ENCODE measurements at places on chromosomes 2 and 18. TPM values are rescaled to one million over a fixed set of nuclear protein-coding genes. Genes with fewer than 3 reads are reported as not detected.

GALNT13 gene
- 6.0 TPM for total RNA-seq

ID2 gene
- 82.2 TPM for total RNA-seq

DNA sequence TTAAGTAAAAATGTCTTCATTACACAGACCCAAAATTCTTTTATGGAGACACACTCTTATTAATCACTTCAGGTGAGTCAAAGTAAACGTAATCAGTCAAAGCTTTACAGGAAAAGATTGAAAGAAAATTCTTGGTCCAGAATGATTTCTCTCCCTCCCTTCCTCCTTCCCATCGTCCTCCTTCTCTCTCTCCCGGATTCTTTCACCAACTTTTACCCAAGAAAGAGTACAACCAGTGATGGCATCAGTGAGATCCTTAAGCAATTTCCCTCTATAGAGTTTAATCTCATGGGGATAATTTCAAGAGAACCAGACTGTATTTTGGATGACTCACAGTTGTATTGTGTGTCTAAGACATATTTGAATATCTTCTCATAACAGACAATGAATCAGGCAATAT is 258.1 kb downstream of the ALK start:
- no peak for DNase-seq

EGR4 gene
- not detected for total RNA-seq

GRCh38 chr18:4026542-4026941 is 428.6 kb downstream of the DLGAP1 start:
- no peak for DNase-seq

DNA sequence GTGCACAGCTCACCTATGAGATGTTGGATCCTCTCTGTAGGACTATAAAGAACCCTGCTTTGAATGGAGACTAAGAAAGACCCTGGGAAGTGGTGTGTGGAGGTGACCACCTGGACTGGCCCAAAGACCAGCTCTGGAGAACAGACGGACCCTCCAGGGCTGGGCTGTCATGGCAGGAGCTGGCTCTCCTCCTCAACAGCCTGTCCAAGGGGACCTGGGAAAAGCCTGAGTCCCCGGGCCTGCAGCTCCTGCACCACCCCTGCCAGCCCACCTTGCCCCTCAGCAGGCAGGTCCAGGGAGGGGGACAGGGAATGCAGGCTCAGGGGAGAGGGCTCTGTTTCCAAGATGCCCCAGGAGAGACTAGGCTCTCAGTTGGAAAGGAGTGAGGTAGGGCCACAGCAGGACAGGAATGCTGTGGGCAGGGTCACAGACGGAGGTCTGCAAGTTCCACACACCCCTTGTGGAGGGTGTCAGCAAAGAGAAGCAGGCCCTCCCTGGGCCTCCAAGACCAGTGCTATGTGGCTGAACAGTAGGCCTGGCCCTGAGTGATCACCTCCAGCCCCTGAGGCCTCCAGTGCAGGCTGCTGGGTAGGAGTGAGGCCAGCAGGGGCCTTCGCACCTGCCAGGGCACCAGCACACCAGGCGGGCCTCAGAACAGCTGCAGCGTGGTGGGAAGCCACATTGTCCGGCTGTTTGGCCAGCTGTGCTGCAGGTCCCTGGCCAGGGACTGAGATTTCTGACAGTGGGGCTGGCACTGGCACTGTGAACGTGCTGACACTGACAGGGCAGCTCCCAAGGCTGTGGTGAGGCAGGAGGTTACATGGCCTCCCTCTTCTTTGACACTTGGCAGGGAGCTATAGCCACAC is 86.4 kb upstream of the OTOS start:
- DNase-seq: peak; percentile 44

DNA sequence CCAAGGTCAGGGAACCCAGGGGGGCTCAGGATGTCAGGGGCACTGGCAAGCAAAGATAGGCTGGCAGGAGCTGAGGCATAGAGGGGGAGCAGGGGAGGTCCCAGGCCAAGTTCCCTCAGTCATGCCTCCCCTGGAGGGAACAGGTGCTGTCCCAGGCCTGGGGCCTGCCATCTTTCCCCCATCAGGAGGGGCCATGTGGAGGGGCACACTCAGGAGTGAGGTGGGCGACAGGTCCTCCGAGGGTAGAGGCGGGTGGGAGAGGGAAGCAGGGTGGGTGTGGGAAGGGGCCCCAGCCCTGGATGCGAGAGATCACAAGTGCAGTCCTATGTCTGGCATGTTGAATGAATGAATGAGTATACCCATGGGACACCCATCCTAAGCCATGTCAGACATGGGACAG is 127.7 kb upstream of the GLI2 start:
- peak; percentile 64 for DNase-seq

- no peak for DNase-seq
Measured at GRCh38 chr18:3214855-3215637, 4.7 kb downstream of the MYOM1 start.

GRCh38 chr2:47237375-47238334 is 82.5 kb upstream of the STPG4 start:
- peak; percentile 86 for DNase-seq

GRCh38 chr2:10224734-10225133 is 78.0 kb upstream of the HPCAL1 start:
- peak; percentile 53 for DNase-seq

- no peak for DNase-seq
Measured at GRCh38 chr2:227460833-227461232, 11.1 kb upstream of the AGFG1 start.

DNA sequence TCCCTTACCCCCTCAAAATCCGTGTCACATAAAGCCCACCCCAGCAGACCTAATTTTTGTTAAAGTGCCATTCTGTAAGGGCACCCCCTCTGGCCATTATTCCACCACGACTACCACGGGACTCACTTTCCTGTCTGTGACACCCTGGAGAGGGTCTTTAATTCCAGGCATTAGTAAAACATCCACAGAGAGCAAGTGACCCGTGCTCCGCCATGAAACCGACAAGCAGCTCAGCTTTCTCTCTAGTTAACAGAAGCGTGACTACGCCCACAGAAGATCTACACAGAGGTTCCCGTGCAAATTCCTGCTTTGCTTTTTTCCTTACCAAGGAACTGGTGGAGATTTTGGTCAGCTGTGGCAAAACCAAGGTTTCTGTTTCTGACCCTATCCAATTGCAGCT is 4.4 kb downstream of the SIGLEC15 start:
- DNase-seq: no peak

DLGAP1 gene
- 0.05 TPM for total RNA-seq

GRCh38 chr2:176597916-176598315 is 328.7 kb downstream of the MTX2 start:
- DNase-seq: no peak

DAPL1 gene
- not detected for total RNA-seq

DNA sequence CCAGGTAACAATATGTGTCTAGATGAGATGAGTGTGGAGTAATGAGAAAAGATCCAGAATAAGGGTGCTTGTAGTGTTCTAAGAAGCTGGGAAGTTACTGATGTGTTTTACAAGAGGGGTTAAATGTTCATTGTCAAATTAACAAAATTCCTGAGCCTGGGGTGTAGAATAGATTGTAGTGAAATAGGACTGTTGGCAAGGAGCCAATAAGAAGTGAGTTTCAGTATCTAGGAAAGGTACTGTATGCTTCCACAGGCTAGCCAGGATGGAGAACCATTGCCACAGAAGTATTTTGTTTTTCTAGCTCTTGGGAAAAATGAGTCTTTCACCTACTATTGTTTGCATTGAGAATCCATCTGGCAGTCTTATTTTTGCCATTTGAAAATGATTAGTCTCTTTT is 10.5 kb downstream of the DOK6 start:
- DNase-seq: no peak

GRCh38 chr18:70166668-70167067 is 38.8 kb downstream of the RTTN start:
- no peak for DNase-seq

DNA sequence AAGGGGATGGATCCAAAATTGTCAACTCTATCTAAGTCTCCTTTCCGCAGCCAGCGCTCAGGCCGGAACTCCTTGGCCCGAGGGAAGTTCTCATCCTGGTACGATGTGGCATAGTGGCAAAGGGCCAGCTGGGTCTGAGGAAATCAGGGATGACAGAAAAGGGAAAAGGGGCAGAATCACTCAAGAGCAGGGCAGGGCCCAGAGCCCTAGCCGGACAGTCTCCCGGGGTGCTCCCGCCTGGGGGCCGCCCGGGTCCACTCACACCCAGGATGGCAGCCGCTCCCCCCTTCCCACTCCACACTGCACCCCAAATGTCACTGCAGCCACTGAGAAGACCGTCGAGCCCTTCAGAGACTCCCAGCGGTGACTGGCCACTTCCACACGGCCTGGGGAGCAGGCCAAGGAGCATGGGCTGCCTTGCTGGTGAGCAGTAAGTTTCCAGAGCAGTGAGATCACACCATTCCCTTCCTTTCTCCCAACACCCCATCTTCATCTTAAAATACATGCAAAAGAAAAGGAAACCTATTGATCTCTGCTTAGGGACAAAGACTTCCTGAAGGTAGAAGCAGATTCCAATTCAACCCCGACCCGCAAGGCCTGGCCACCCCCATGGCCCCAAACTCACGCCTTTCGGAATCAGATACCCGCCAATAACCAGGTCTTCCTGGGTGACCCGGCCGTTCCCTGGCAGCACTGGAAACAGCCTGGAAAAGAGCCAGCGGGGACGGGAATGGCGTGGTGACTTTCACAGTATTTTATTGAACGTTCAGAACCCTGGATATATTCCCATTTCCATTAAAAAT is 26.7 kb downstream of the CYP27C1 start:
- peak; percentile 71 for DNase-seq

- DNase-seq: no peak
Measured at GRCh38 chr2:176652300-176653182, 383.3 kb downstream of the MTX2 start.

GRCh38 chr2:38629684-38630083 is 27.0 kb upstream of the HNRNPLL start:
- DNase-seq: no peak

CYTIP gene
- 6.8 TPM for total RNA-seq

OSR1 gene
- 74.0 TPM for total RNA-seq

CCL20 gene
- total RNA-seq: not detected

DNA sequence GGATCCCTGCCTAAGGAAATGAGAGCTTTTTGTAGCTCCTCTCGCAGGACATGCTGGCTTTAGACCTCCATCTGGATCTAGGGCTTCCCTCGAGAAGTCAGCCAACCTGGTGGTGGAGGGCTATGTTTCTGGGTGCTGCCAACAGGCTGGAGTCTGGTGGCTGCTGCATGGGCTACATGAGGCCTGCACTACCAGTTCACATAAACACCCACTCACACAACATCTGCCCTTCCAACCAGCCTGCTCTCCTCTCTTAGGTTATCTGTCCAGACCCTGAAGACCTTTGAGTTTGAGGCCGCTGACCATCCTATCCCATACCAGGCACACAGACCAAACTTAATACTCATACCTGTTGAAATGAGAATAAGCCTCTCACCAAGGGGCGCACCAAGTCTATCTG is 51.4 kb upstream of the SMAD2 start:
- no peak for DNase-seq

DNA sequence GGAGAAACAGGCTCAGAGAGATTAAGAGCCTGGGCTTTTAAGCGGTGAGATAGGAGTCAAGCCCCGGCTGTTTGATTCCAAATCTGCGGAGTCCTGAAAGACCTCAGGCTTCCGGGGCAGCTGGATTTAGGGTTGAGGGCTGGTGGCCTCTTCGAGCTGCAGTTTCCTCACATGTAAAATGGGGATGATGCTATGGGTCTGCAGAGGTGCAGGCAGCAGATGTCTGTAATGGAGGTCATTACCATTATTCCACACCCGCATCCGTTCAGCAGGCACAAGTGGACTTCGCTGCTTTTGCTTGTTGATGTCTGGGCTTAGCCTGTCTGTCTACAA is 175.6 kb upstream of the HS6ST1 start:
- peak; percentile 37 for DNase-seq

GRCh38 chr2:66782780-66783361 is 347.9 kb downstream of the MEIS1 start:
- DNase-seq: no peak

DNA sequence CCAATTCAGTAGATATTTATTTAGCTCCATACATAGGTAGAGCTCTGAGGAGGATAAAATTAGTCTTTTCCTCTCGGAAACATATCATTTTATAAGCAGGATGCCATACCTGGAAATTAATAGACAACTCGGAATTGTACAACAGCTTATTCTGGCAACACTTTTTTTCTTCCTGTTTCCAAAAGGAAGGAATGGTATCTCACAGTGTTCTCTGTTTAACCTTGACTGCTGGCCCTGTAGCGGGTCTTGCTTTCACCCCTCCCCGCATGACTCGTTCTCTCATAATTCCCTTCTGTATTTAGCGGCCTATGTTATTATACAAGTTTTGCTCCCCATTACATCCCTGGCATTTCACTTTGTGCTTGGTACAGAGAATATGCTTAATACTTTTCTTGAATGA is 2.5 kb upstream of the KYNU start:
- DNase-seq: no peak

- DNase-seq: no peak
Measured at GRCh38 chr2:188893972-188894371, 80.2 kb upstream of the COL3A1 start.

- no peak for DNase-seq
Measured at GRCh38 chr18:36047521-36047920, 19.8 kb downstream of the RPRD1A start.

- no peak for DNase-seq
Measured at GRCh38 chr2:65728477-65729180, 296.2 kb upstream of the SPRED2 start.

DNA sequence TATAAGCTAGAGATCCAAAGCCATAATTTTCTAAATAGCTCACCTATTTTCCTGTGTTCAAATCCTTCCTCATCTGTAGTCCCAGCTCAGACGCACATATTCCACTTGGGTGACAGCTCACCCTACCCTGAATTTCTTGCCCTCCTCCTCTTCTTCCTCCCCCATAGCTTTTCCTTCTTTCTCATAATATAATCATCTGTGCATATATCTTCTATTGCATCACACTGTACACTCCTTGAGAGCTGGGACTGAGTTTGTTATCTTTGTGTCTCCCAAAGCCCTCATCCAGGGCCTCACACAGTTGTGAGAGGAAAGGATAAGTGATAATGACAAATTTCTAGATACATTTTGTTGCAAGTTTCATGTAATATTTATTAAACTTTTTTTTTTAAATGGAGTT is 55.9 kb upstream of the RTN4 start:
- no peak for DNase-seq
